ENCODE measurements at places on chromosomes 3 and 15.
A peak's percentile ranks its signal among the peaks of the same experiment; 100 is the strongest.

- DNase-seq: no peak
Observed at GRCh38 chr3:72337480-72337855, 510.8 kb downstream of the SHQ1 start.

GRCh38 chr3:159026510-159026909 is 224.7 kb downstream of the MFSD1 start:
- no peak for DNase-seq

DNA sequence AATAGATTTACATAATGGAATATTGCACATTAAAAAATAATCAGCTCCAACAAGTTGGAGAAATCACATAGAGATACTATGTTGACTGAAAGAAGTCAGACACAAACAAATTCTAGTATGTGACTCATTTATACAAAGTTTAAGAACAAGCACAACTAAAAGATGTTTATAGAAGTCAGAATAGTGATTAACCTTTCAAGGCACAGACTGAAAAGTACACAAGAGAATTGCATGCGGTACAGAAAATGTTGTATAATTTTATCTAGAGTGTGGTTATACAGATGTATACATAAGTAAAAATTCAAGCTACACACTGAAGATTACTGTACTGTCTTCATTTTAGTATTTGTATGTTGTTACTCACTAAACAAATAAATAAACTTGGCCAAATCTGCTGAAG is 19.3 kb upstream of the ATOSA start:
- no peak for DNase-seq

- no peak for DNase-seq
Observed at GRCh38 chr3:138898301-138898700, 48.6 kb downstream of the FOXL2 start.

- DNase-seq: no peak
Observed at GRCh38 chr3:13491206-13491974, 11.3 kb downstream of the HDAC11 start.

- no peak for DNase-seq
Observed at GRCh38 chr15:69311319-69311721, 12.6 kb downstream of the PAQR5 start.

DNA sequence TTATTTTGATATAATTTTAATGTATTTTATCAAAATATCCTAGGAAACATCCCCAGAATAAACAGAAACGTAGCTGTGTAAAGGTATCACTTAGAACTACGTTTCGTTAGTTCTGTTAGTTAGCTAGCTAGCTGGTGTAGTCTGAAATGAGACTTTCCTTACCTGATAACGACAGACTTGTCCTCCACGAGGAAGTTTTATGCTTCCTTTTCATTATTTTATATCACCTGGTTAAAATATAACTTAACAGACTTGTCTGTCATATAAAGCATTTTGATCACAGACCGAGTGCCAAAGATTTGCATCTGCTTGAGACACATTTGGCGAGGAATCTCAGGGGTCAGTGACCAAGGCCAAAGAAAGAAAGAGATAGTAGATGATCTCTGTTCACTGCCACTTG is 829.5 kb downstream of the VGLL3 start:
- no peak for DNase-seq

- DNase-seq: no peak
Observed at GRCh38 chr3:160226026-160226907, 1.0 kb downstream of the C3orf80 start.

DNA sequence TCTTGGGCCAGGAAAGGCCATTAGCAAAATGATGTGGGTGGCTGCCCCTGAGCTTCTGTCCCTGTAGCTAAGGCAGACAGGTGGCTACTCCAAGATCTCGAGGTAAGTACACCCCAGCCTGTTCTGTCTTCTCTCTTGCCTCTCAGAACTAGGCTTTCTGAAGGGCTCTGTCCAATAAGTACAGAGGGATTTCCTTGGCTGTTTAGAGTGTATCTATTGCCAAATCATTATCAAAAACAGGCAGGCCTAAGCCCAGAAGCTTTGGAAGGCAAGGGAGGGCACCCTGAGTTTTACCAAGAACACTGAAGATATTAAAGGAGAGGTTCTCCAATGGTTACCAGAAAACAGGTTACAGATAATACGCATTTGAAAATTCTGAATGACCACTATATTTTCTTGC is 156.6 kb downstream of the MYRIP start:
- no peak for DNase-seq

GRCh38 chr15:82315519-82316246 is 33.6 kb downstream of the GOLGA6L10 start:
- DNase-seq: no peak

GRCh38 chr15:85707519-85708338 is 87.0 kb downstream of the KLHL25 start:
- DNase-seq: no peak

GRCh38 chr3:171688002-171688401 is 122.3 kb downstream of the PLD1 start:
- DNase-seq: no peak

- DNase-seq: no peak
Observed at GRCh38 chr3:80580146-80580545, 812.3 kb upstream of the ROBO1 start.

DNA sequence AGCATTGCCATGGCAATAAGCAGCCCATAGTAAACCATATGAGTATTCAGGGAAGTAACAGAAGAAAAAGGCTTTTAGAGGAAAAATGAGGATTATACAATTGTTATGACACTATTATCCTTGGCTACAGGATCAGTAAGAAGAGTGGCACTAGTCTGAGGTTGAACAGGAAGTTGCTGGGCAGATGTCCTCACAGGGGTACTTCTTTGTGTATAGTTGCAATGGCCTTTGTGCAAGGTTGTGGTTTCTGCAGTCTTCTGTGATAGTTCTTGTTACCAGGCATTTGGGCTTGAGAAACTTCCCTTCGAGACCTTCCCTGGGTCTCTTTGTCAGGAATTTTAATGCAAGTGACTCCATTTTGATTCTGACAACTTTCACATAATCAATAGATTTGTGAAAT is 100.6 kb upstream of the ATP11B start:
- DNase-seq: no peak

DNA sequence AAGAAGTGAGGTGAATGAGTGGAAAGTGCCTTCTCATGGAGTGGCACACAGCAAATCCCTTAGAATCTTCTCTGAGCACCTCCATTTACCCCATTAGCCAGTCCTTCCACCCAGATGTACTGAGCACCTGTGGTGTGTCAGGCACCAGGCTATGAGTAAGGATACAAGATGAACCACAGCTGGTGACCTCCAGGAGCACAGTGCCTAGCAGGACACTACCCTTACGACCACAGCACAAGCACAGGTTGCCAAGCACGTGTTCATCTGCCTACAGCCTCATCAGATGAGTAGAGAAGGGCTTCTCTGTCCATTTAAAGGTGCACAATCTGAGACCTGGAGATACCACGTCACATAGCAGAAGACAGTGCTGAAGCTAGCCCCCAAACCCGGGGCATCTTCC is 6.2 kb downstream of the MYLK start:
- no peak for DNase-seq

DNA sequence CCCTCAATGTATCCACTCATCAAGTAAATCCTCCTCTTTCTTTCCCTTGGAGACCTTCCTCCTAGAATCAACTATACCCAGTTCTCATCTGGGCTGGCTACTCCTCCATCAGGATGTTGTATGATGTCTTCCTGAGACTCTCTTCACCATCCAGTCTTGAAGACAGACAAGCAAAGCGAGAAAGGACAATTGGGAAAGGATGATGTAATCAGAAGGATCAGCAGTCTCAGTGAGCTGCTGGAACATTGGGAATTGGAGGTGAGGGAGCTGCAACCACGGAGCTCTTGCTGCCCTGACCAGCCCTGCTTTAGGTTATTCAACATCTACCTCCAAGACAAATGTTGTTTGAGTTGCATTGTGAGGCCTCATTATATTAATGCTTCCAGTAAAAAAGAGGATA is 48.0 kb upstream of the UBP1 start:
- no peak for DNase-seq

- DNase-seq: no peak
Observed at GRCh38 chr3:168073842-168074605, 21.7 kb downstream of the GOLIM4 start.

GRCh38 chr3:146035366-146035765 is 125.6 kb downstream of the PLOD2 start:
- DNase-seq: no peak

GRCh38 chr3:158403013-158403412 is 168.0 kb upstream of the MLF1 start:
- DNase-seq: no peak

DNA sequence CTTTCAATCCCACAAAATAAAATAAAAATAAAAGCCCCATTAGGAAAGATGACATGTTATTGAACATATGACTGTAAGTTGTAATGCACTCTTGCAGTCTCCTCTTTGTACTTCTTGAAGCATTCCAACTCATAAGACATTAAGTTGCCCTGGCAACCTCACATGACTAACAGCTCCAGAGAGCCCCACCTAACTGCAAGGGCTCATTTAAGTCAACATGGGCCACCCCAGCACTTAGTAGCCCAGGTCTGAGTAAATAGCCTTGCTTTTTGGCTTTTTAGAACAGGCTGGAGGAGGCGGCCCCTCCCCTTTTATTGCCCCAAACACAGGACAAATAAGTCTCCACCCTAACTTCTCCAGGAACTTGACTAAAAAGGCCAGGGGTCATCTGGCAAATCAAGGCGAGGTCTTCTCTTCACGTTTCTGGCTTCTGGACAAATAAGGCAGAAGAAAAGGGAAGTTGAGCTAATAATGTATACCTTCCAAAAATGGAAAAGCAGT is 135.1 kb downstream of the TMCO5A start:
- DNase-seq: no peak

GRCh38 chr15:69834267-69834666 is 263.4 kb downstream of the TLE3 start:
- DNase-seq: no peak

DNA sequence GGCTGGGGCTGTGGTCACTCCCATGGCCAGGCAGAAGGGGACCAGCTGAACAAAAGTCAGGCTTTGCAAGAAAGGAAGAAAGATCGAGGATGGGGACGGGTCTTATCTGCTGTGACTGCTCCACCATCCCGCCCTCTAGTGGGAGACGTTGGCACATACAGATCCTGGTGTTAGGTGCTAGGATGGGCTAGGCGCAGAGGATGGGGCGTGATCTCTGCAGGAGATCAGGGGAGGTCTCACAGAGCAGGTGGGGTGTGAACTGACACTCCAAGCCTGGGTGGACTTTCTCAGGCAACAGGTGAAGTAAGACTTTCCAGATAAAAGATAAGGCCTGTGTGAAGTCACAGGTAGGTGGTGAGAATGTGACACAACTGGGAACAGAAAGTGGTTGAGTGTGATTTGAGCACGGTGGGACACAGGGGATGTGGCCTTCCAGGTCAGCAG is 141.9 kb upstream of the SMAD3 start:
- DNase-seq: no peak

GRCh38 chr3:161305095-161305991 is 66.0 kb downstream of the SPTSSB start:
- no peak for DNase-seq

DNA sequence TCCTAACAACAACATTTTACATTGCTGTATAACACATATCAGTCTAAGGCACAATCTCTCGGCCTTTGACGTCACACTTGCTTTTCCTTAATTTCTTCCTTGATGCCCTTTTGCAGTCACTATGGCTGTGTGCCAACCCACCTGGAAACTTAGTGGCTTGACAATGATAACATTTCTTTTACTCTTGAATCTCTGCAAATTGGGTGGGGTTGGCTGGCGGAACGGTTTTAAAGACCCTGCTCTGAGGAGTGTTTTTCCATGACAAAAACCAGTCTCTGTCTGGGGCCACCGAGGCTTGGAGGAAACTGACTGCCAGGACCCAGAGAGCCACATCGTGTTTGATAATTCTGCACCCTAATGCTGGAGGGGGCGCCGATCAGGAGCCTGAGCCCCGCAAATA is 115.6 kb downstream of the KLF13 start:
- no peak for DNase-seq

GRCh38 chr15:67548862-67549651 is 6.6 kb downstream of the MAP2K5 start:
- no peak for DNase-seq

GRCh38 chr3:160400702-160401150 is 1.3 kb downstream of the SMC4 start:
- DNase-seq: peak; percentile 2

GRCh38 chr3:142808103-142808917 is 80.6 kb downstream of the PCOLCE2 start:
- no peak for DNase-seq

GRCh38 chr3:159522276-159522675 is 466.4 kb upstream of the IL12A start:
- DNase-seq: no peak

- peak; percentile 6 for DNase-seq
Observed at GRCh38 chr15:40471105-40471807, 472 bp downstream of the CHST14 start.

GRCh38 chr3:50003216-50003615 is 63.3 kb downstream of the RBM6 start:
- no peak for DNase-seq

GRCh38 chr3:172082269-172082668 is 42.9 kb downstream of the FNDC3B start:
- DNase-seq: no peak

DNA sequence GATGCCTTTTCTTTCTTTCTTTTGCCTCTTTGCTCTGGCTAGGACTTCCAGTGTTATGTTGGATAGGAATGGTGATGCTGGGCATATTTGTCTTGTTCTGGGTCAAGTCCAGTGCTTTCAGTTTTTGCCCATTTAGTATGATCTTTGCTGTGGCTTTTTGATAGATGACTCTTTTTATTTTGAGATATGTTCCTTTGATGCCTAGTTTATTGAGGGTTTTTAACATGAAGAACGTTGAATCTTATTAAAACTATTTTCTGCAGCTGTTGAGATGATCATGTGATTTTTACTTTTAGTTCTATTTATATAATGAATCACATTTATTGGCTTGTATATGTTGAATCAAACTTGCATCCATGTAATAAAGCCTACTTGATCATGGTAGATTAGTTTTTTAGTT is 363.8 kb upstream of the RASGRP1 start:
- DNase-seq: no peak

- peak; percentile 4 for DNase-seq
Observed at GRCh38 chr15:72116731-72117485, 1.0 kb downstream of the MYO9A start.

GRCh38 chr3:89847955-89848354 is 740.5 kb downstream of the EPHA3 start:
- no peak for DNase-seq

GRCh38 chr15:99677540-99678134 is 55.6 kb downstream of the LYSMD4 start:
- no peak for DNase-seq
